Brain (organoid and tissue), 16 donors: ENCODE measurements at places on chromosomes 2 and 18. TPM values are rescaled to one million over a fixed set of nuclear protein-coding genes. Genes with fewer than 3 reads are reported as not detected.

Gene FN1
- polyA plus RNA-seq: 172 TPM

Gene NPC1
- 44.6 TPM for polyA plus RNA-seq

Gene APCDD1
- polyA plus RNA-seq: 36.8 TPM

Gene MBOAT2
- 12.0 TPM for polyA plus RNA-seq

Gene SLC11A1
- polyA plus RNA-seq: 1.7 TPM

Gene UBE2F
- 33.5 TPM for polyA plus RNA-seq

Gene SERPINB3
- not detected for polyA plus RNA-seq

Gene CRYBA2
- 9.1 TPM for polyA plus RNA-seq

Gene ZC3H6
- 3.5 TPM for polyA plus RNA-seq

Gene RMND5A
- 22.5 TPM for polyA plus RNA-seq

Gene TSPYL6
- not detected for polyA plus RNA-seq

Gene HRH4
- polyA plus RNA-seq: not detected

Gene TCF7L1
- polyA plus RNA-seq: 15.3 TPM

Gene AGBL5
- polyA plus RNA-seq: 70.8 TPM

Gene EML6
- polyA plus RNA-seq: 0.58 TPM

Gene SP110
- 5.1 TPM for polyA plus RNA-seq

Gene MOCOS
- 0.12 TPM for polyA plus RNA-seq
